ENCODE measurements at places on chromosomes 12 and 14. TPM values are rescaled to one million over a fixed set of nuclear protein-coding genes. Genes with fewer than 3 reads are reported as not detected.

The NANOG gene
- total RNA-seq: 0.04 TPM

The TOMM20L gene
- not detected for total RNA-seq

The CLEC12A gene
- total RNA-seq: 0.13 TPM

The AGAP2 gene
- 3.2 TPM for total RNA-seq

The PHETA1 gene
- total RNA-seq: 5.5 TPM

All from muscle of leg (tissue), 16 donors.